ENCODE measurements at places on chromosomes 5 and 9. TPM values are rescaled to one million over a fixed set of nuclear protein-coding genes. Genes with fewer than 3 reads are reported as not detected.

DNA sequence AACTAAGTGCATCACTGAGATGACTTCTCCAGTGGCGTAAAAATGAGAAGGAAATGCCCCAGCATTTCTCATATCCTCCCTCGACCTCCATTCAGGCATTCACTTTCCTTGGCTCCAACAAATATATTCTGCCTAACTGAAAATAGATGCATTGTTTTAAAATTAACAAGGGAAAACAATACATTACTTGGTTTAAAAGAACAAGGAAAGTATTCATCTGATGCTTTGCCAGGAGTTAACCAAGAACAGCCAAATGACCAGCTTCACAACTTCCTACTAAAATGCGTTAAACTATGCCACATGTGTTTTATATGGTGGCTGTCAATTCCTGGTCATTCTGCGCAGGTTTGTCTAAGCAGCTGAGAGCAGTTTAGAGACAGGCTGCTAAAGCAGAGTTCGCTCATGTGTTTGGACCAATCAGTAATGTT, 121.4 kb downstream of the GNAQ start:
- no peak for DNase-seq

Gene EIF4E1B
- total RNA-seq, result not detected

DNA sequence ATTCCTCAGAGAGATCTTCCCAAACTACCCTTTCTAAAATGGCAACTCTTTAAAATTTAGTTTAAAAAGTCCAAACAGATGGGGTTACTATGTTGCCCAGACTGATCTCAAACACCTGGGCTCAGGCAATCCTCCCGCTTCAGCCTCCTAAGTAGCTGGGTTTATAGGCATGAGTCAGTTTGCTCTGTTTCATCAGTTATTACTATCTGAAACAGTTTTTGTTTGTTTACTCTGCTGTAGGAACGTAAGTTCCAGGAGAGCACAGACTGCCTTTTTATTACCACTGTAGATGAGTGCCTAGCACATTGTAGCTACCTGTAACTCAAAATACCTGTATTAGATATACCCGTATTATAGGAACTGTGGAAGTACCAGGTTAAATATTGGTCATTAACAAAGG, 89.4 kb downstream of the UHRF2 start:
- DNase-seq, result no peak

GRCh38 chr5:178590141-178590923, at the start of gene COL23A1:
COL23A1 (minus strand) TSS chr5:178590393.
- DNase-seq, result peak; percentile 22

Measured in transverse colon (tissue), 4 donors.